AG08395 (cell line): ENCODE measurements at places on chromosomes 4 and X.

DNA sequence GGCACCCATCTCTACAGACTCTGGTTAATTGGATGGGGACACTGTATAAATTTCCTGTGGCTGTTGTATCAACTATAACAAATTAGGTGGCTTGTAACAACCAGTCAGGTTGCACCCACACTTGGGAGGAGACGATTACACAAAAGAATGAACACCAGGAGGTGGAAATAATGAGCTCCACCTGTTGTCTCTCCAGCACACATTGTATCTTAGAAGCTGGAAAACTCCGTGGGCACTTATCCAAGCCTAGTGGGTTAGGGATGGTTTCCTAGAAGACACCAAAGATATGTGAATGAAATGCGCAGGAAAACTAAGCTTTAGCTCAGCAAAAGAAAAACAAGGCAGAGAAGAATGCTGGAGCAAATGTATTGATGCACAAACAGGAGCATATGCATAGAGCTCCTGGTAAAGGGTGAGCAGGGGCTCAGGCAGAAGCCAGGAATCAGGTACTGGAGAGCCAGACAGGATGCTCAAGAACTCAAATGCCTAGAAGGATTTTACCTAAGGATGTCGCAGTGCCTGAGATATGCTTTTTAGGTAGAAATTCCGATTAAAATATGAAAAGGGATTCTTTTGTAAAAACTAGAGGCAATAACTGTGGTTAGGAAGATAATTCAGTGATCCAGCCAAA, 111.7 kb downstream of the GALNTL6 start:
- no peak for DNase-seq

GRCh38 chr4:42148425-42148824, 4.0 kb downstream of the BEND4 start:
- DNase-seq, result no peak

DNA sequence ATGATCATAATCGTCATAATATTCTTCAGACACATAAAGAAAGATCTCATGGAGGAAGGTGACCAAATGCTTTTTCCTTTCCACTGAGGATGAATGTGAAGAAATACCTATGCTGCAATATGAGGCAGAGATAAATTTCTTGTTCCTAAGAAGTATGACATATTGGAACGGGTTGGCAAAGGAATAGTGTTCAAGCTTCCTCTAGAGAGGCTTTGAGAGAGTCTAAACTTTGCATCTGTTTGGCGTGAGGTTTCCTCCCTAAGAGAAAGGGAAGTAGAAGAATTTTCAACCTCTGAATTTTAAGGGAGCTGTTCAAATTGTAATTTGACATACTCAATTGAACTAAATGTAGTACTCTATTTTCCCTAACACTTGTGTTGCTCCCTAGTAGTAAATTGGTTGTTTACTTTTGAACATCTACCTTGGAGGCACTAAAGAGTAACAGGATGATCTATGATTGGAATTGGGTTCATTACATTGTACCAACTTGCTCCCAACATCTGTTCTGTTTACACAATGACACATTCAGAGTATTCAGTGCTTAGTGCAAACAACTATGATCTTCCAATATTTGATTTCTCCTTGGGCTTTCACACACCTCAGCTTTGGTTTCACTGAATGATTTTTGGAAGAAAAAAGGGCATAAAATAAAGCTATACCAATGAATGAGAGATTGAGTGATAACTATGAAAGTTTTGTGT, 122.0 kb downstream of the CORIN start:
- DNase-seq, result no peak

DNA sequence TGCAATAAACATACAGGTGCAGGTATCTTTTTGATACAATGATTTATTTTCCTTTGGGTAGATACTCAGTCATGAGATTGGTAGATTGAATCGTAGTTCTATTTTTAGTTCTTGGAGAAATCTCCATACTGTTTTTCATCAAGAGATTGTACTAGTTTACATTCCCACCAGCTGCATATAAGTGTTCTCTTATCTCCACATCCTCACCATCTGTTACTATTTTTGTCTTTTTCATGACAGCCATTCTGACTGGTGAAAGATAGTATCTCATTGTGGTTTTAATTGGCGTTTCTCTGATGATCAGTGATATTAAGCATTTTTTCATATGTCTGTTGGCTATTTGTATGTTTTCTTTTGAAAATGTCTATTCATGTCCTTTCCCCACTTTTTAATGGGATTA, 202.2 kb downstream of the RAPGEF2 start:
- no peak for DNase-seq

DNA sequence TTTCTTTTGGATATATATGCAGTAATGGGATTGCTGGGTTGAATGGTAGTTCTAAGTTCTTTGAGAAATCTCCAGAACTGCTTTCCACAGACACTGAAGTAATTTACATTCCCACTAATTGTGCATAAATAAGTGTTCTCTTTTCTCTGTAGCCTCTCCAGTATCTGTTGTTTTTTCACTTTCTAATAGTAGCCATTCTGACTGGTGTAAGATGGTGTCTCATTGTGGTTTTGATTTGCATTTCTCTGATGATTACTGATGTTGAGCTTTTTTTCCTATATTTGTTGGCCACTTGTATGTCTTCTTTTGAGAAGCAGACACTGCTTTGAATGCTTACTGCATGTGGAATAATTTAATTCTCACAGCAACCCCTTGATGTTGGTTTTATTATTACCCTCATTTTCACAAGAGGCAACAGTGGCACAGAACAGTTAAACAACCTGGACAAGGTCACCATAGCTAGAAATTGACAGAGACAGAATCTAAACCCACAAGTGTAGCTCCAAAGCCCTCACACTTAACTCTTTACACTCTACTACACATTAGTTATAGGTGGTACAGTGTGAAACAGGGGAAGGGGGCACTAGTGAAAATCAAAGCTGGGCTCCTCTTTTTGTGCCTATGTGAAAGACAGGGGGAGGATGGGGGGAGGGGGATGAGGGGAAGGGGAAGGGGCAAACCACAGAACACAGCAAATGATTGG, 96.1 kb downstream of the REELD1 start:
- no peak for DNase-seq

DNA sequence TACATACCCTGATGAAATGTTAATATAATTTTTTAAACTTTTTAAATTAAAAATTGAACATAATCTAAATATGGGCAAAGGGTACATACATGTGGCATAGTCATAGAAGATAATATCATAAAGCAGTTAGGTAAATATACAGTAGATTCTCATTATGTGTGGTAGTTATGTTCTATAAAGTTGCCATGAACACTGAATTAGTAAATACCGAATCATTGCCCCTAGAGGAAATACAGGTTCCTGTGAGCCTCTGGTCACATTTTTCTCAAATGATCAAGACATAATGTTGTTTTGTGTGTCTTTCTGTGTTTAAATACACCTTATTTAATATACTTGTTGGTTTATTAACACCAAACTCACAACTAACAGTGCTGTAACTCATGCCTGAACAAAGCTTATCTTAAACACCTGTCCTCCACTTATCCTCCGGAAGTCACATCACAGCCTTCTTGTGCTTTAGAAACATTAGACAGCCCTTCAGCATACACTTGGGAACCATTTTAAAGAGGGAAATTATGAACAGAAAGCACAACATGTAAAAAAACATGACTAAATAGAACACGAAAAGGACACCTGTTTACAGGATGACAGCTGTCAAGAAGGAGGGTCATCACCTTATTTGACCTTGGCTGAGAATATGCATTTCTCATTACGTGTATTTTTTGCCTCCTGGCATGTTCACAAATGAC, 169.4 kb upstream of the NAP1L5 start:
- DNase-seq, result no peak

DNA sequence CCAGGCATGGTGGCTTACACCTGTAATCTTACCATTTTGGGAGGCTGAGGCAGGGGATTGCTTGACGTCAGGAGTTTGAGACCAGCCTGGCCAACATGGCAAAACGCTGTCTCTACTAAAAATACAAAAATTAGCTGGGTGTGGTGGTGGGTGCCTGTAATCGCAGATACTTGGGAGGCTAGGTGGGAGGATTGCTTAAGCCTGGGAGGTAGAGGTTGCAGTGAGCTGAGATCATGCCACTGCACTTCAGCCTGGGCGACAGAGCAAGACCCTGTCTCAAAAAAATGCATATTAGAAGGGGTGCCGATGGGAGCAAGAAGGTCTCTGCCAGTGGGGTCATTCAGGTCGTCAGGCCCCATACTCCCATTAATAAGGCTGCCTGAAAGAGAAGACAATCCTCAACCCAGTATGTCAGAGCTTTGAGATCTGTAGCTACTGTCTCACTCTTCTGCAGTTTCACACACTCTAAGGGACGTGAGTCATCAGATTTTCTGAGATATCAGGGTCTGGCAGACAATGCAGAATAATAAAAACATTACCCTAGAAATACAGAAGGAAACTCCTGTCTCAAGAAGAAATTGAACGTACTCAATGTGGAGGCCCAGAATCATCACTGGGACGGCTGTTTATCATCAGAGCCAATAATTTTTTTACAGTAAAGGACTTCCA, 176.7 kb upstream of the FAT1 start:
- DNase-seq, result peak; percentile 73

GRCh38 chr4:165301833-165302232, 25.6 kb upstream of the MSMO1 start:
- DNase-seq, result peak; percentile 23

- DNase-seq, result no peak
Observed at GRCh38 chr4:162352580-162353107, 188.8 kb upstream of the FSTL5 start.

GRCh38 chrX:103437147-103437873, 61.0 kb downstream of the BEX3 start:
- peak; percentile 28 for DNase-seq

DNA sequence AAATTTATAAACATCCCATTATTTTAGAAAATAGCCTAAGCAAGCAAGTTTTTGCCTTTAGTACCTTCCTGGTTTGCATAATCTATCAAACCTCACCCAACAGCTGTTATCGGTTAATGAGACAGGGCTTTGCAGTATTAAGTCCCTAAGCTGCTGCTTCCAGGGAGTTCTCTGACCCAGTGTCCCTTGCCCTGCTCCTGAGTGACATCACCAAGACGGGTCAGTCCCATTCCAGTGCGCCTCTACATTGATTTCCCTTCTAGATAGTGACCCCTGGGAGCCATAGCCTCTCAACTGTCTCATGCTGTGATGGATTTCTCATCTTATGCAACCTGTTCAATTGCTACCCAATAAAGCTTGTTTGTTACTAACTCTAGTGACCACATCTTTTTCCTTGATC, 410.4 kb downstream of the SPOCK3 start:
- DNase-seq, result no peak

GRCh38 chr4:78688366-78688765, 87.8 kb upstream of the BMP2K start:
- no peak for DNase-seq

GRCh38 chr4:91359041-91360031, 944.4 kb upstream of the GRID2 start:
- DNase-seq, result no peak

GRCh38 chrX:45295259-45295986, 94.7 kb upstream of the DIPK2B start:
- peak; percentile 4 for DNase-seq

DNA sequence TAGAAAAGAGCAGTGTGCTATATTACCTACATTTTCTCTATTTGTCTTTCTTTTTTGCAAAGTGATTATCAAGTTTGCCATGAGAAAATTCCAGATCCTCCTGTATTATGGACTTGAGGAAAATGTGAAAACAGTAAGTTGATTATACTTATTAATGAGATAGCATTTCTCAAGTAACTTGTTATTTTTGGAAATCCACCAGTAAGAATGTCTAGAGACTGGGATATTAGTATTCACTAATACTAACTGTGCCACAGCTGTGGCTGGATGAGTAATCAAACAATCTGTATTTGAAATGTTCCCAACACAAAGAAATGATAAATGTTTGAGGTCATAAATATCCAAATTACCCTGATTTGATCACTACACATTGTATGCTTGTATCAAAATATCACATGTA, 147.0 kb upstream of the CTSO start:
- DNase-seq, result no peak

DNA sequence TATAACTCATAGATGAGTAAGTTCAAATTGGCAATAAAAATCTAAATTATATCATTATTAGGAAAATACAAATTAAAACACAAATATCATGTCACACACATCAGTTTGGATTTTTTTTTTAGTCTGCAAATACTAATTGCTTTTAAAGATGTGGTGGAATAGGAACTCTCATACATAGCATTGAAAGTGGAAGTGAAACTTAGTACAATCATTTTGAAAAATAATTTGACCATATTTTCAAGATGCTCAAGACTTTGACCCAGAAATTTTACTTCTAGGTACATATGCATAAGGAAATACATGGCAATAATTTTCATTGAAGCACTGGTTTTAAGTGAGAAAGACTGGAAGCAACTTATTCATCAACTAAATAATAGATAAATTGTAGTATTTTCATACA, 147.5 kb upstream of the SMIM31 start:
- no peak for DNase-seq

- DNase-seq, result no peak
Observed at GRCh38 chr4:7760706-7761105, 179.0 kb downstream of the AFAP1 start.

- no peak for DNase-seq
Observed at GRCh38 chrX:49986058-49986457, 63.7 kb downstream of the CLCN5 start.

DNA sequence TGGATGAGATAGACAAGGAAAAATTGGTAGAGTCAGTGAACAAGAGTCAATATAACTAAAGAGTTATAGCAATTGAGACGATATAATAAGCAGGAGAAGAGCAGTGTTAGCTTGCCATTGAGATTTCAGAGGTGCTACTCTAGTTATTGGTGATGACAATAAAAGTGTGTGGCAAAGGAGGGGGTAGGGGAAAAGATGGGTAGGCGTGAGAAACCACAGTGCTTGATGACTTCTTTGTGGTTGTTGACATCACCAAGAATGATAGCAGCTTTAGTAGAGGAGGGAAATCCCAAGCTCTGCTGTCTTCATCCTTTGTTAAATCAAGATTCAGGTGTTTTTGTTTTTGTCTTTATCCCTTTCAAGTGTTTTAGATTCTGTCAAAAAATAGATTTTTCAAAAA, 179.9 kb upstream of the PPP3CA start:
- DNase-seq, result no peak

DNA sequence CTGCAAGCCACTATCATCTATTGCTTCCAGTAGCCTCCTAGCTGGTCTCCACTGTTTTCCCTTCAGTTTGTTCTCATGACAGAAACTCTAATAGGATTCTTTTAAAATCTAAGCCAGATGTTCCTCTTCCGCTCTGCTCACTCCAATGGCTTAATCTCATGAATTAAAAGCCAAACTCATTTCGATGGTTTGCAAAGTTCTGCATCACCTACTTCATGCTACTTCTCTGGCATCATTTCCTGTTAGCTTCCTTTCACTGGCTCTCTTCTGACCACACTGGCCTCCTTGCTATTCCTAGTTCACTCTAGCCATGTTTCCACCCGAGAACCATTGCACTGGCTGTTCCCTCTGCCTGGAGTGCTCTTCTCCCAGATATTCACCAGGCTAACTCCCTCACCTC, 102.0 kb upstream of the LSM6 start:
- DNase-seq, result peak; percentile 12

DNA sequence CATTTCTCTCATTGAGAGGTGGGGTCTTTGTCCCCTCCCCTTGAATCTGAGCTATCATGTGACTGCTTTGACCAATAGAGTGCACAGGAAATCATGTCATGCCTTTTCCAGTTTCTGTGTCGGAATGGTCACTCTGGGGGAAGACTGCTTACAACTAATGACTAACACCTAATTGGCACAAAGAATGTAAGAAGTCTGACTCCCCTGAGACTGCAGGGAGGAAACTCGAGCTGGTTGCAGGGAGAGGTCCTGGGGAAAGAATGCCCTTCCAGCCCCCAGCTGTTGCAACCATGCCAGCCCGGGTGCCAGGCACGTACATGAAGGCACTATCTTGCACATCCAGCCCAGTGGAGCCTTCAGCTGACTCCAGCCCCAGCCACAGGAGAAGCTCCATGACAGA, 254.2 kb downstream of the DHX15 start:
- DNase-seq, result no peak
